ENCODE measurements at places on chromosomes 5 and 9.

GRCh38 chr5:124614105-124614504, 132.3 kb downstream of the ZNF608 start:
- DNase-seq = no peak

- no peak for DNase-seq
These were observed 56.7 kb downstream of the RICTOR start for GRCh38 chr5:39017504-39017903.

GRCh38 chr5:61748121-61748520, 416.1 kb downstream of the ZSWIM6 start:
- DNase-seq = no peak

DNA sequence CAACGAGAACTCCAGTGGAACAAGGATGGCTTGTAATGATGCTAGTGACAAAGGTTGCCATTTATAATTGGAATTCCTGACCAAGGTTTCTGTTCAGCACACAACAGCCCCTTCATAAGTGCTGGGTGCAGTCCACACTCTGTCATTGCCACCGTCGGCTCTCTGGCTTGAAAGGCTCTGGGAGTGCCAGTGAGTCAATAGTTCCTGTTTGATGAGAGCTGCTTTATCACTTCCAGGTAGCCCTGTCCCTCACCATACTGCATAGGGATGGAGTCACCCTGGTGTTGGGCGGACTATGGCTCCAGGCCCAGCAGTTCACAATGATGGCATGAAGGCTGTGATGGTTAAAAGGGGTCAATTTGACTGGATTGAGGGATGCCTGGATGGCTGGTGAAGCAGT, 34.6 kb upstream of the SEMA4D start:
- DNase-seq = peak; percentile 42

- DNase-seq = no peak
These were observed 17.2 kb downstream of the IRX4 start for GRCh38 chr5:1865486-1865885.

DNA sequence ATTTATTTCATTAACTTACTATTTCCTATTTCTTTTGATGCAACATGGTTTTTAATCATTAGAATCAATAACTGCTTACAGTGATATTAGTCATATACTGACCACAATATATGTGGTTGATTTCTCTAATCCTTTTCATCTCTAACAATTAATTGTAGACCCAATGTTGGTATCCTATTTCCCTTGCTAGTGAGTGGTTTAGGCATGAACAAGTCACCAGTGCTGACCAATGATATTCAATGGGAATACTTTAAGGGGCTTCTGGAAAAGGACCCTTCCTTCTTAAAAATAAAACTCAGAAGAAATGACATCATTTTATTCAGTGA, 672.4 kb upstream of the GRAMD2B start:
- DNase-seq = no peak

DNA sequence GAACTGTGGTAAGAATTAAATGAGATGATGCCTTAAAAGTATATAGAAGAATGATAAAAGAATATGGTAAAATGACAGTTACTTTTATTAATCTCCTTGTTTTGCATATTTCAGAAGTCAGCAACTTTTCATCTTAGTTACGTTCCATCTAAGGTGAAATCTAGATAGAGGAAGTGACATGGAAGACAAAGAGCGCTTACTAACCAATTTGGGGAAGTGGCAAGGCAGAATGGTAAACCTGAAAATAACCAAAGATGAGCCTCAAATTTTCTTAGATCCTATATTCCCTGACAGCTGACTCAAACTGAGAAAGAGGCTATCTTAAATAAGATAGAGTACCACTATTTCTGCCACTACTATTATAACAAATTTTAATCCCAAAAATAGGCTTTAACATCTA, 52.5 kb downstream of the FGF10 start:
- no peak for DNase-seq

- no peak for DNase-seq
These were observed 36.9 kb upstream of the TBCA start for GRCh38 chr5:77812926-77813589.

DNA sequence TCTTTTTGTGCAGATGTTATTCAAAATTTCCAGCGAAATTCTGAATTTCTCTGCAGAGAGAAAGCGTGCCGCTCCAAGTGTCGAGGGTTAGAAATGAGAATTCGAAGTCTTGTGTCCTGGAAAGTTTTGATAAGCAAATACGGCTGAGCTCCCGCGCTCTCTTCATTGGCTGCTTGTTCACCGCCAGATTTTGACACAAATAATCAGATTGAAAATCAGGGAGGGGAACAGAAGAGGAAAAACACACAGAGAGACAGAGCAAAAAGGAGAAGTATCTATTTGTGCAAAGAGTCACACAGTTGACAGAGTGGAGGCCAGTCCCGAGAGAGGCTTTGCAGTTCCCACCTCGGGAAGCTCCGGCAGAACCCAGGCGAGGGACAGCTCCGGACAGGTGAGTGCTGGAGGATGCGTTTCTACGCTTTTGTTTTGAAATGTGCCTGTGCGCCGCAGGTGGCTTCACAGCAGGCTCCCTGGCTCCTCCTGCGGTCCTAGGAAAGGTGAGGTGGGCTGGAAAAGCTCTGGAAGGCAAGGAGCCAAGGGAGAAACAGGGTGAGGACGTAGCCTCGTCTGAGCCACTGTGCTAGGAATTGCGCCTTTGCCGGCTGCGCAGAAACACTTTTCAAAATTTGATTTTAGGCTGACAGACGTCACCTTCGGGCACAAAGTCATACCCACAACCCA, at the start of gene GFI1B:
Gene GFI1B (plus strand): TSS at position 244 of the 681 bp plus-strand sequence. CDS start 7,985 bp downstream, outside the sequence.
- no peak for DNase-seq

DNA sequence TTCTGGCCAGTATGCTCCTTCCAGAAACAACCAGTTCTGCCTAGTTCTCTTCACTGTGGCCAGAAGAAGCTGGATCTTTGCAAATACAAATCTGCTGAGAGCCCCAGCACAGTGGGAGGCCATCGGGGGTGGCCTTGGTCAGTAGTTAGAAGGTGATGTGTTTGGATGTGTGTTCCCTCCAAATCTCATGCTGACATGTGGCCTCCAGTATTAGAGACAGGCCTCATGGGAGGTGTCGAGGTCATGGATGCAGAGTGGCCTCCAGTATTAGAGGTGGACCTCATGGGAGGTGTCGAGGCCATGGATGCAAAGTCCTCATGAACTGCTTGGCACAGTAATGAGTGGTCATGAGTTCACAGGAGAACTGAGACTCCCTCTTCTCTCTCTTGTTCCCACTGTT, 7.6 kb upstream of the IRX2 start:
- DNase-seq = no peak

DNA sequence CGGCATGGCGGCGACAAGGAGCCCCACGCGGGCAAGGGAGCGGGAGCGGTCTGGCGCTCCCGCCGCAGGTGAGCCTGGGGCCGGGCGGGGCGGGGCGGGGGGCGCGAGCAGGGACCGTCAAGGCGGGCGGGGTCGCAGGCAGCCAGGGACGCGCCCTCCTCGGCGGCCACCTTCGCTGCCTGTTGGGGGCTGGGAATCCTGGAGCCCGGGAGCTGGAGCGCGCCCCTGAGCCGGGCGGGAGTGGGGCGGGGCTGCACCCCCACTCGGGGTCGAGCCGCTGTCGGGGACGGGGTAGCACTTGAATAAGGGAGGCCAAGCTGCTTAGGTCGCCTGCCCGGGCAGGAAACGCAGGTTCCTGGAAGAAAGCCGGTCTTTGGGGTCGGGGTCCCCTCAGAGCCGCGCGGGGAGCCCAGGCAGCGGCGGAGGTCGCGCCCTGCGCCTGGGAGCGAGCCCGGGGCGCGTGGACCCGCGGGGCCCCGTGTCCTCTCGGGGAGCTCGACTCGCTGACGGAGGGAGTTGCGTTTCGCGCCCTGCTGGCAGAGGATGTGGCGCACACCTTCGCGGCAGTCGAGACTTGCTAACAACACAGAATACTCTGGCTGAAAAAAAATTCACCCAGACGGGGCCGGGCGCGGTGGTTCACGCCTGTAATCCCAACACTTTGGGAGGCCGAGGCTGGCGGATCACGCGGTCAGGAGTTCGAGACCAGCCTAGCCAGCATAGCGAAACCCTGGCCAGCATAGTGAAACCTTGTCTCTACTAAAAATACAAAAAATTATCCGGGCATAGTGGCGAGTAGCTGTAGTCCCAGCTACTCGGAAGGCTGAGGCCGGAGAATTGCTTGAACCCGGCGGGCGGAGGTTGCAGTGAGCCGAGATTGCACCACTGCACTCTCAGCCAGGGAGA, 552 bp downstream of the OTULINL start:
- DNase-seq = peak; percentile 58

DNA sequence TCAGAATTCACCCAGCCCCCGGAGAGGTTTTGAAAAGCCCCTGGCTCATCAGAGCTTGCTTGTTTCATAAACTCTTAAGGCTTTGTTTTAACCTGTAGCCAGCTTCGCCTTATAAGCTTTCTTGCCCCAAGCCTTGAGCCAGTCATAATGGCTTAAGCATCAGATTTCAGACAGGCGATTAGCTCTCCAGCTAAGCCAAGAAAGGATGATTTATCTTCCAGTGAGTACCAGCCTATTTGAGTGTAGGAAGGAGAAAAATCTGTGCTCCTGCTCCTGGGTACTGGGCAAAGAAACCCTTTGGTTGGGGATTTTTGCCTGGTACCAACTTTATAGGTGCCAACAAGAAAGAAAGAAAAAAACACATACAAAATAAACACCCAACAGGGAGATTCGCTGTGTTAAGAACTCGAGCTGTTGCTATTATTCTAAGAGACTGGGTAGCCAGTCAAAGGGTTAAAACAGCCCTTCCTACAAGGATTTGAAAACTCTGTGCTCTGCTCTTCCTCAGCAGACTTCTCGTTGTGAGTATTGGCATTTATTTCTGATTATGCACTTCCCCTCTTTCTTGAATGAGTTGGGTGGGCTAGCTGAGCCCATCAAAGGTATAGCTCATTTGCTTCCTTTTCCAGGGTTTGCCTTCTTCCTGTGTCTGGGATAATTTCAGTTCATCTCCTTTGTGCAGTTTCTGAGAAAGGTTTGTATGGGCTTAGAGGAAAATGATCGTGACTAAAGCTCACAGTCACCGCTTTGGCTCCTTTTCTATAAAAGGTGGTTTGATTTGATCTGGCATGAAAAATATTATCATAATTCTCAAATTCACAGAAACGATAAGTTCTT, 157.2 kb upstream of the DMRT1 start:
- no peak for DNase-seq

GRCh38 chr9:75083188-75083970, 4.6 kb downstream of the NMRK1 start:
- DNase-seq = no peak

DNA sequence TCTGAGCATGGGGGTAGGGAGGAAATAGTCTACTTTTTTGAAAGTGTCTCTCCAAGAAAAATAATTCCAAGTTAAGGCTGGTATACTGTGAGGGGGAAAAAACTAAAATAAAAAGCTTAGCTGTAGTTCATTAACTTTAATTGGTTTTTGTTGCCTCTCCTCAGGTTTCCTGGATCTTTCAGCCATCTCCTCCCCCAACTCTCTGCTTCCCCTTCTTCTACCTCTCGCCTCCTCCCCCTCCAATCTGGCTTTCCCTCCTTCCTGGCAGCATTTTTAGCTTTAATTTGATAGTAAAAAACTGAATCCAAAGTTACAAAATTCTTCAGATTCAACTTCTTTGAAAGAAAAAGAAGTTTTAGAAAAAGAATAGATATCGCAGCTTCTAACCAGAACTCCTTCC, 462.6 kb downstream of the CETN3 start:
- no peak for DNase-seq

DNA sequence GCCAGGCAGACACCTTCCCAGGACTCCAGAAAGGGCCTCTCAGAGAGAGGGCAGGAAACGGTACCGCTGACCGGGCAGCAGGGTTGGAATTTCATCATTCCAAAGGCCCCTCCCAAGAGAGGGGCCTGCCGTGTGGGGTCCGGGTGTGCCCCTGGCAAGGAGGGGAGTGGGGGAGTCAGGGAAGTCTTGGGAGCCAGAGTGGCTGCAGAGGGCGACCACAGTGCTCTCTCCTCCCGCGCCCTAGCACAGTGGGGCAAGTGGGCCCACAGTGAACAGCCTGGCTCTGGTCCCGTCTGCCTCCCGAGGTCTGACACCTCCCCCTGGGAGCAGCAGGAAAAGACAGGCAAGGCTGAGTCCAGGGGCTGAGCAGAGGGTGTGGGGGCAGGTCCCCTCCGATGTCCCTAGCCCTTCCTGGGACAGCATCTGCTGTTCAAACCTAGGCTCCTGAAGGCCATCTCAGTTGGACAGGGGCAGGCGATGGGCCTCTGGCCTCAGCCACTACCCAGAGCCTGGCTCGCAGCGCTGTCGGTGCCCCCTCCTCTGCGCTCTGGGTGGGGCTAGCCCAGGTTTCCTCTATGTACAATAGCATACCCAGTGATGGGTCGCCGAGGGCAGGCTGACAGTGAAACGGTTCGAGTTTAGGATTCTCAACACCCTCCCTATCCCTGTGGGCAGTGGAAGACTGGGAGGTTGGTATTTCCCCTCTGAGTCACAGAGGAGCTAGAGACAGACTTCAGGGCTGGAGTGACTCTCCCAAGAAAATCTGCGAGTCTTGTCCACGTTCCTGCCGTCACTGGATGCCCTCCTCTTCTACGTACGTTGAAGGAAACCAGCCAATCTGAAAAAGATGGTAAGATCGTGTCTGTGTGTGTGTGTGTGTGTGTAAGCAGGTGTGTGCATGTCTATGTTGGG, 25.4 kb upstream of the SARDH start:
- DNase-seq = no peak

- DNase-seq = no peak
These were observed 115.9 kb upstream of the DAPK1 start for GRCh38 chr9:87381746-87382145.

DNA sequence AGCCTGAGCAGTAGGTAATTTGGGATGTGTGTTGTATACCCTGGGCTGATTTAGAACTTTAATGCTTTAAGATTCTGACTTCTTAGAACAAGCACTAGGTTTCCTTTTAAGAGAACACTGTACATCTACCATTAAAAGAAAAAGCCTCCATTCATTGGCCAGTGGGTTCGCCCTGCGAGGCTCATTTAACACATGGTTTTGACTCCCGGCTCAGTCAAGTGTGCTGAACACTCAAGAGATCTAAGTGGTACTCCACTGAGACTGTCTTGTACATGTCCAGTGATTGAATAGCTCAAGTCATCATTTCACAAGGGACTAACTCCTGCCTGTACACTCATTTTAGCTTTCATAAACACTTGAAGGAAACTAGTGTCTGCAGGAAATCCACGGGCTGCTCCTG, 3.9 kb downstream of the FUBP3 start:
- no peak for DNase-seq

GRCh38 chr5:148427370-148428042, 43.7 kb downstream of the FBXO38 start:
- DNase-seq = no peak

DNA sequence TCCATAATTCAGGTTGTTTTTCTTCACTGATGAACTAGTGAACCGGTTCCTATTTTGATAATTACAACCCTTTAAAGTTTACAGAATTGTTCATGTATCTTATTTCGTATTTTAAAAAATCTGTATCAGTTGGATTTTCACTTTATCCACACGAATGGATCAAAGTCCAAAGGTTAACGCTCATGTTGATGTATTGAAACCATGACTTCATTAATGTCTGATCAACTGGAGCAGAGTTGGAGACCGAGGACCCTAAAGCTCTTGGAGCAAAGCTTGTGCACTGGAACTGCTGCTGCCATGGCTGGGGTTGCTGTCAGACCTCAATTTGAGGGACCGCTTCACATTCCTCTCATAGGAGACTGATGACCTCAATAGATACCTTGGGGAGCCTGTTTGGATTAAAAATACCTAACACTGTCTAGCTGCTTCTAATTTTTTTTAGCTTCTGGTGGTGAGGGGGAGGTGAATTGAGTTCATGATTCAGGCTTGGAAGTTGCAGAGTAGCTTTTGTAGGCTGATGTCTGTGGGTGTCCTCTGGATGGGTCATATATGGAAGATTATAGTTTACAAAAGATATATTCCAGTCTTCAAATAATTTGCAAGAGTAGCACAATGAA, 45.1 kb downstream of the KIAA1958 start:
- DNase-seq = no peak
